Cortex of kidney (tissue), 1 donor: ENCODE measurements at places on chromosomes 3 and 15.

DNA sequence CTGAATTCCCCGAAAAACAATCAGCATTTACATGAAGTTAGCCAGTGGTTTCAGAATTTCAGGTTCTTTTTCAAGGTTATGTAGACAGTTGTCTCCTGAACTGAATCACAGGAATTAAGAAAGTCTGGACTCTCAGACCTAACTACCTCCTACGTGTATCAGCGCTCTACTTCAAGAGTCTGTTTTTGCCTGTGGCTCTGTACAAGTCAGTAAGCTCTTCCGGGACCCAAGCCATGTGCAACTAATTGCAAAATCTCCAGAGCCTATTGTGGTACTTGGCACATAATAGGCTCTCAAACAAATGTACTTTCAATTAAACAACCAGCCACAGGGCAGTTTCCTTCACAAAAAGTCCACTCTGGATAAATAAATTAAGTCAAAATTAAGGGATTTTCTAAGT, 414.2 kb downstream of the PDCD6IP start:
- DNase-seq: no peak

DNA sequence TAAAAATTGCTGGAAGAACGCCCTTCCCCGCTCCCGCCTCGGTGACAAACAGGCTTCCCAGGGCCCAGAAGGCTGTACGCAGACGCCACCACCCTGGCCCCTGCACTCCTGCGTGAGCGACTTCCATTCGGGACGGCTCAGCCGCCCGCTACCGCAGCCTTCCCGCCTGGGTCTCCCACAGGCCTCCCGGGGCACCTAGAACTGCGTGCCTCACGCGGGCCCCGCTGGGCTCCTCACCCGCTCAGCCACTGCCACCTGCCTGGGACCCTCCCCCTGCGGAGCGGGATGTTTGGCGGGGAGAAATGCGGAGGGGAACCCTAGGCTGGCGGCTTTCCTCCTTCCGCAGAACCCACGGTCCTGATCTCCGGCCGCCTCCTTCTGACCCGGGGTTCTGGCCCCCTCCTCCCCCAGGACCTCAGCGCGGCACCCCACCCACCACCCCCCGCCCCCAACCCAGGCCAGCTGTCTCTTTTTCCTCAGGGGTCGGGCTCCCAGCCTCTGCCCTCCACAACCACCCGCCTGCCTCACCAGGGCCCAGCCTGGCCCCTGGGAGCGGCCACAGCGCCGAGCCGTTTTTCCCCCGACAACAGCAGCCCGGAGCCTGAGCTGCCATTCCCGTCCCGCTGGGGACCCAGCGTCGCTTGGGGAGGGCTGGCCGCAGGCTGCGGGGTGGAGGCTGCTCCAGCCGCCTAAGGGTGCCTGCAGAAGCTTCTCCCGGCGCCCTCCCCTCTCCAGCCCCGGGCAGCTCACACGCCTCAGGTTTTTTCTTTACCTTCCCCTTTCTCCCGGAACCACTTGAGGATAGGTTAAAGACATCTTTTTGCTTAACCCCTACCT, 27.6 kb upstream of the RAB7A start:
- no peak for DNase-seq

DNA sequence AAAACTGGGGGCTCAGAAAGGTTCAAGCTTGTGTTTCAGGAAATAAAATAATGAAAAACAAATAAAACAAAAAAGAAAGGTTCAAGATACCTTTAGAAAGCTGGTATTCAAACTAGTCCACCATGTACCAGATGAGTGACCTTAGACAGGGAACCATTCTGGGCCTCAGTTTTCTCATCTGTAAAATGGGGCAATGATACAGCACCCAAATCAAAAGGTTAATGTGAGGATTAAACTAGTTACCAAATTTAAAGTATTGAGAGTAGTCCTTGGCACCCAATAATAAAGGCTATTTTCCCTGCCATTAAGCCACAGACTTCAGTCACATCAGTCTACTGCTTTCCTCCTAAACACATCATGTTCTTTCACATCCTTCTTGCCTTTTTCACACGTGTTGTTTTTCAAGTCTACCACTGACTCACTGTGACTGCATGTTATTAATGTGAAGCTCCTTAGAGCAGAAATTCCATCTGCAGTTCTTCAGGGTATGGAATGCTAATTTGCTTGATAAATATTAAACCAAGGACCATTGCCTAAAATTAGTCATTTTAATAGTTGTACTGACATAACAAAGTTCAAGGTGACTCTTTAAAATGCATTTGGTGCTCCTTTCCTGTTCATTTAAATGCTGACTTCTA, 19.9 kb downstream of the TAMM41 start:
- no peak for DNase-seq

GRCh38 chr3:24505691-24506550, 11.3 kb upstream of the THRB start:
- DNase-seq: no peak

DNA sequence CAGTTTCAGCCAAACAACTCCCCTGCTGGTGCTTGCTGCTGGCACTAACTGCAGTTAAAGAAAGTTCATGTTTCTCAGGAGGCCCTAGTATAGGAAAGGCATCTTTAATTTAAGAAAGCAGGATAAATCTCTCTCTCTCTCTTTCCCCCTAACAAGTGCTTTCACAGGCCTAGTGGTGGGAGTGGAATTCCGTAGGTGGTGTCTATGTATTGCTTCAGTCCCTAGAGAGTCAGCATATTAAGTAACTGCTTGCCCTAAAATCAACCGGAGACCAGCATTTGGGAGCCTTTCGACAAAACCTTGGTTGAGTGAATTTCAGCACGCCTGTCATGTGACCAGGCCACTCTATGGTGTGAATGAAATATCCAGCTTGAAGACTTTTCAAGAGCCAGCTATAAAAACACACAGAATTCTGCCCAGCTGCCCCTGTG, 169.2 kb upstream of the TGFBR2 start:
- no peak for DNase-seq

GRCh38 chr15:90082140-90082715, 20.0 kb downstream of the IDH2 start:
- no peak for DNase-seq

- no peak for DNase-seq
Observed at GRCh38 chr15:96331144-96331944, 844 bp downstream of the NR2F2 start.

DNA sequence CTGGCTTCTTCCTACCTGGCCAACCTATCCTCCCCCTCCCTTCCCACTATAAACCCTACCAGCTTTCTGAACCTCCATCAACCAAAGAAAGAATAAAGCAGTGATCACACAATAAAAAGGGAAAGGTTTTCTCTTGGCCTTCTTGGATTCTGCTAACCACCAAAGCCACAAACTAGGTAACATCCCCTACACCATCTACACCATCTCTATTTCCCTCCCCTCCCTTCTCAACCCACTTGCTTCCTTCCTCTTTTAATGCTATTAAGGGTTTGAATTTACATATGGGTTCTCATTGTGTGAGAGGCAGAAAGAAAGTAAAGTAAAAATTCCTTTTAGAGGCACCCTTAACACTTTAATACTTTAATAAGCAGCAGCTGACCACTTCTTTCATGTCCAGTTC, 25.8 kb upstream of the RSL24D1 start:
- no peak for DNase-seq

- DNase-seq: no peak
Observed at GRCh38 chr3:62562017-62562416, 188.7 kb upstream of the FEZF2 start.

- no peak for DNase-seq
Observed at GRCh38 chr3:12356996-12357395, 68.1 kb downstream of the PPARG start.

DNA sequence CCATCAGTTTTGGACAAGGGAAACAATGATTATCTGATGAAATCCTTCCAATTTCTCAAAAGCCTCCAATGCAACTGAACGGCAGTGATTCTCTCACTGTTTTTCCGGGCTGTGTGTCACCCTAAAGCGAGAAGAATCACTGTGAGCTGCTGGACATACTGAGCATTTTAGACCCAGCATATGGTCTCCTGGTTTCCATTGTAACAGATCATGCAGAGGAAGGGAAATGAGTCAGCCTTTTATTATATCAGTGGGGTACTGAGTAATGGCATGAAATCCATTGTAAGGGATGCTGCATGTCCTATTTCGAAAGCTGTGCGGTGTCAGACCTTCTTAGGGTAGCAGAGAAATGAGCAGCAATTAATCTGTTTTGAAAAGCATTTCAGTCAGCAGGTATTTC, 287.1 kb downstream of the IL5RA start:
- DNase-seq: no peak

DNA sequence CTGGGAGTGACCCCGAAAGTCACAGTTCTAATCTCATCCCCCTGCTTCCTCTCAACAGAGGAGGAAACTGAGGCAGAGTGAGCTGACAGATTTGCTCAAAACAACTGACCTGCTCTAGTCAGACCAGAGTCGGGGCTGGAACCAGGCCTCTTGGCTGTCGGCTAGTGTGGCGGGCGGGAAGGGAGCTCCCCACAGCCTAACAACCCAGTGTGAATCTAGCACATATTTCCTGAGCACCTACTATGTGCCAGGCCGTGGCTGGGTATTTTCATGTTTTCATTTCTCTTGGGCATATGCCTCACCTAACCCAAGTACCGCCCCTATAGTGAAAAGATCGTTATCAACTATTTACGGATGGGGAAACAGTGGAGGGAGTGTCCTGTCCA, 27.2 kb downstream of the GRIP2 start:
- DNase-seq: no peak

DNA sequence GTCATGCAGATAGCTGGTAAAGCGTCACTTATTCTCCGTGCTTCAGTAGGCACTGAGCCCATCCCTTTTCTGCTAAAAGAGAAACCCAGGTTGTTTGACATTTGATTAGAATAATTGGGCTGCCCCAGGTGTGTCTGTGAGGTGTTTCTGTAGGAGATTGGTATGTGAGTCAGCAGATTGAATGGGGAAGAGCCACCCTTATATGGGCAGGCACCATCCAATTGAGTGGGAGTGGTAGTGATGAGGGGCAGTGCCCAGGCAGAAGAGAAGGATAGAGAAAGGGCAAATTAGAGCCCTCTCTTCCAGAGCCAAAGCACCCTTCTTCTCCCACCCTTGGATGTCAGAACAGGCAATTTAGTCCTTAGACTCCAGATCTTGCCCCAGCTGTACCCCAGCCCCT, 384.3 kb upstream of the GBE1 start:
- DNase-seq: no peak

DNA sequence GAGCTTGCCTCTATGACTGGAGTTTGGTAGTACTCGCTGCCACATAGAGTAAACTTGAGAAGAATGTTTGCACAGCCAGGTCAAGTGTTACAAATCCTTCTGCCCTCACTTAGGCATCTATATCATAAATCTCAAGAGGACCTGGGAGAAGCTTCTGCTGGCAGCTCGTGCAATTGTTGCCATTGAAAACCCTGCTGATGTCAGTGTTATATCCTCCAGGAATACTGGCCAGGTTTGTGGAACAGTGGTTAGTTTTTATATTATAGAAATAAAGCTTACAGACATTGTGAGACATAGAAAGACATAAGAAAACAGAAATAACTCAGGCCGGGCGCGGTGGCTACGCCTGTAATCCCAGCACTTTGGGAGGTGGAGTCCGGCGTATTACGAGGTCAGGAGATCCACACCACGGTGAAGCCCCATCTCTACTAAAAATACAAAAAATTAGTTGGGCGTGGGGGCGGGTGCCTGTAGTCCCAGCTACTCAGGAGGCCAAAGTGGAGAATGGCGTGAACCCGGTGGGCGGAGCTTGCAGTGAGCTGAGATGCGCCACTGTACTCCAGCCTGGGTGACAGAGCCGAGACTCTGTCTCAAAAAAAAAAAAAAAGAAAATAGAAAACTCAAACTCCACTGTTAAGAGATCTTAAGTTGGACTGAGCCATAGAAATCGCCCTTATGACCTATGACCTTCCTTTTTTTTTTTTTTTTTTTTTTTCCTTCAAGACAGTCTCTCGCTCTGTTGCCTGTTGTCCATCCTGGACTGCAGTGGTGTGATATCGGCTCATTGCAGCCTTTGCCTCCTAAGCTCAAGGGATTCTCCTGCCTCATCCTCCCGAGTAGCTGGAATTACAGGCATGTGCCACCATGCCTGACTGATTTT, 2.2 kb downstream of the RPSA start:
- DNase-seq: no peak

GRCh38 chr3:125402639-125403038, 27.5 kb upstream of the ZNF148 start:
- DNase-seq: no peak

DNA sequence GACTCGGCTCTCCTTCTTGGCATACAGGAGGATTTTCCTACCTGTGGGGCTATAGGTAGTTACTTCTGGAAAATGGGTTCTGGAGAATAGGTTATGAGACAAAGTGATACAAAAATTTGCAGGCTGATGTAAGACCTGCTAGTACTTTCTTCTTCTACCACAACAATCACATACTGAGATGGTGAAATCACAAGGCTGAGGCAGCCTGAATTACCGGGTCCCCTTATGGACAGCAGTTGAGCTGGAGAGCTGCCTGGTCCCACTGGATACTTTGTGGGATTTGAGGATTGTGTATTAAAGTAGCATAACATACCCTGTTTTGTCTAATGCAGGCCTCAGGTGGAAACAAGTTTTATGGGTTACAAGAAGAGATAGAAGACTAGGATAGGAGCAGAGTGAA, 86.5 kb upstream of the FAM98B start:
- DNase-seq: no peak

GRCh38 chr15:57681011-57681410, 25.5 kb upstream of the POLR2M start:
- no peak for DNase-seq

GRCh38 chr3:29936054-29936453, 655.2 kb downstream of the RBMS3 start:
- DNase-seq: no peak

DNA sequence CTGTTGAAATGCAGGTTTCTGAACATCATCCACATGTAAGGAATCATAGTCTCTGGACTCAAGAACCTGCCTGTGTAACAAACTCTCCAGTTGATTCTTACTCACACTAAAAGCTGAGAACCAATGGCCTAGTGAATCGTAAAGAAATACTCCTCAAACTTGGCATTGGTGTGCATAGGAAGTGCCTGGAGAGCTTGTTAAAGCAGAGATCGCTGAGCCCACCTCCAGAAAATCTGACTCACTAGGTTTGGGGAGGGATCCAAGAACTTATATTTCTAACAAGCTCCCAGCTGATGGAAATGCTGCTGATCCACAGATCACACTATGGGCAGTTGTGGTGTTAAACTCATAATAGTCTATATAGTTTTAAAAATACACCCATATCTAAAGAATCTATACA, 55.8 kb upstream of the LMCD1 start:
- DNase-seq: no peak

DNA sequence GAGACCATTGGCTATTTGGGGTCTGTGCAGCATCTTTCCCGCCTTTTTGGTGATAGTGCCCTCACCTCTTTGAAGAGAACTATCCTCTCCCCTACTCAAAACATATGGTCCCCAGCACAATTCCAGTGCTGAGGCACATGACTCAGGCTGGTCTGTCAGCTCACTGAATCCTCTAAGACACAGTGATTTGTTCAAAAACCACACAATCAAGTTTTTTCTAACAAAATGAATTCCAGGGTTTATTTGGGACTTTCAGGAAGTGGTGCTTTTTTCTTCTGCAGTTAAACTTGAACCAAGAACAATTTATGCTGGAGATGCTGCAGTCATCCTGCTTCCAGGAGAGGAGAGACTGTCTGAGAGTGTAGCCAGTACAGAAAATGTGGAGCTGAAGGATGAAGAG, 142.5 kb upstream of the LMCD1 start:
- DNase-seq: no peak
